Panc1 (cell line): ENCODE measurements at places on chromosomes 16 and 17.

DNA sequence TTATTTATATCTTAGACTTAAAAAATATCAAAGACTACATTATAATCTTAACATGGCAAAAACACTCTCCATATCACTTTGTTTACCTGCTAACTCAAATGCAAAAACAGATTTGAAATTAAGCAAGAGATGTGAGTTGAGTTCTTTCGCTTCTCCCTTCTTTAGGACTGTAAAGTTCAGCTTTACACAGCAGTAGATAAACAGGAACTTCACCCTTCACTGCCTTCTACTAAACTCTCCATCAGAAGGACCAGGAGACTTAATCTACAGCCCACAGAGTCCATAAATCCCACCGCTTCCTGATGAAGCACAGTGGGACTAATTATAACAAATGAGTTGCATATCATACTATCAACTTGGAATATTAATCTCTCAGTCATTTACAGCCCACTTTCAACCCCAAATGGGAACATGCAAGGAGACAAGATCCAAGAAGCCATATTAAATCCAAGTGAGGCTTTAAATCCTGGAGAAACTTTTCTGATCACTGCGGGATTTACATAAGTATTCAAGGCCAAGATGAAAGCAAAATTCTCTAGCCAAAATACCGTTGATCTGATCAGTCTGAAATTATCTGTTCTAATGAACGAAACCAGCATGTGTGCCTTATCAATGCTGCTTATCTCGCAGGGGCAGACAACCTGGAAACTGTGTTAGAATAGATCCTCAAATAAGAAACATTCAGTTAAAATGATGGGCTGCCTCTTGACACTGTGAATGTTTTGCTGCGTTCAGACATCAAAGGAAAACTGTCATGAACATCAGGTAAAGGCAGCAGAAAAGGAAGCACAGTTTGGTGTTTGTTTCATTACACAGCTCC, 1.6 kb downstream of the AMFR start:
- no peak for DNase-seq

DNA sequence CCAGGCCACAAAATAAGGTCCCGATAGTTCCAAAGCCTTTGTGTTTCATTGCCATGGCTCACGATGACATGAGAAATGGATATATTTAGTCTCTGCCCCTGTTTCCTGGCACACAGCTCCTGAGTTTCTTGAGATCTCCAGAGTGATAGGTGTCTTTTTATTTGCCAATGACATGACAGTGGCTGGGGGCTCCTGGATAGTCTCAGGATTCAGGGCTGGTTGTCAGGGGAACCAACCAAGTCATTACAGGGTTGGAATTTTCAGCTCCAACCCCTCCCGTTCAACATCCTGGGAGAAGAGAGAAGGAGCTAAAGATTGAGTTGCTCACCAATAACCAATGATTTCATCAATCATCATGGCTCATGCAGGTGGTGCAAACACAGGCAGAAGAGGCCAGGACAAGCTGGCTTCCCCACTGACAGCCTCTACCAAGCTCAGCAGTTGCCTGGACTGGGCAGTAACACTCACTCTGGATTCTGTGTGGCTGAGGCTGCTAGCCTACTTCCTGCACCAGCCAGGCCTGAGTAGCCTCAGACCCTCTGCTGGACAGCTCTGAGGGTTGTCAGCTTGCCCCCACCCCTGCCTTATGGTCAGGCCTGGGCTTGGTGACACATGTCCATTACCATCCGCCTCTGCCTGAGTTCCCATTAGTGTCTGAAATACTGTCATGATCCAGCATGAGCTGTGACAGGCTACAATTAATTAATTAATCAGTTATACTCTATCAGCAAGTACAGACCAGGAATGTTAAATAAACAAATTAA, 534.4 kb upstream of the CDH5 start:
- no peak for DNase-seq

GRCh38 chr16:57530104-57530521, 6.3 kb downstream of the CCDC102A start:
- DNase-seq, result no peak

GRCh38 chr16:88669980-88670379, 7.1 kb upstream of the MVD start:
- DNase-seq, result no peak

GRCh38 chr17:59431601-59432000, 100.1 kb downstream of the YPEL2 start:
- DNase-seq, result no peak

- DNase-seq, result no peak
Observed at GRCh38 chr16:13909069-13909468, 10.9 kb upstream of the ERCC4 start.

GRCh38 chr17:59418732-59419166, 87.3 kb downstream of the YPEL2 start:
- DNase-seq, result no peak

DNA sequence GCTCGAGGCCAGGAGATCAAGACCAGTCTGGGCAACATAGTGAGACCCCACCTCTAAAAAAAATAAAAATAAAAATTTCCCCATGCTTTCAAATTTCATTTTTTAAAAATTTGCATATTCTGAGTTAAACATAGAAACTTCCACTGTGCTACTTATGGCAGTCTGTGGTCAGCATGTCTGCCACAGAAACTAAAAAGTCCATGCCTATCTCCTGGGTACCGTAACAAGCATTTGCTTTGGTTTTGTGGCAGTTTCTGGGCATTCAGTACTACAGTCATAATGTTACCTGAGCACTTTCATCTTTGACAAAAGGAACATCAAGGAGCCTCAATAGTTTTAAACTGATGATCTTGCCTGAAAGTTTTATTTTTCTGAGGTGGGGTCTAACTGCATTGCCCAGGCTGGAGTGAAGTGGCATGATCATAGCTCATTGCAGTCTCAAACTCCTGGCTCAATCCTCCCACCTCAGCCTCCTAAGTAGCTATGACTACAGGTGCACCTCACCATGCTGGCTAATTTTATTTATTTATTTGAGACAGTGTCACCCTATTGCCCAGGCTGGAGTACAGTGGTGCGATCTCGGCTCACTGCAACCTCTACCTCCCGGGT, 13.2 kb upstream of the ITGA2B start:
- no peak for DNase-seq

DNA sequence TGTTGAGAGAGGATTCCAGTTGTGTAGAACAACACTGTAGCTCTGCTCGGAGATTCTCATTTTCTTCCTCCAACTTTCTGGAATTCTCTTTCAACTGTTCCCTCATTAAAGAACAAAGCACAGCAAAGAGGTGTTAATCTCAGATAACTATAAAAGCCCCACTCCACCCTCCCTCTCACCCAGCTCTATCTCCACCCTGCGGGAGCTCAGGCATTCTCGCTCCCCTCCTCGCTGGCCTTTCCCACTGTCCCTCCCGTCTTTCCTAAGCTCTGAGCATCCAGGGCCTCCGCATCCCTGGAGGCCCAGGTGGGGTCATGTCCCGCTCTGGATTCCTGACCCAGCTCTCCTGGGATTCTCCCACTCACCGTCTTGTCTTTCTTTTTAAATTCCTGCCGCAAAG, 35.1 kb downstream of the DHX38 start:
- no peak for DNase-seq

- DNase-seq, result no peak
Observed at GRCh38 chr16:4233431-4233830, 8.4 kb downstream of the SRL start.

DNA sequence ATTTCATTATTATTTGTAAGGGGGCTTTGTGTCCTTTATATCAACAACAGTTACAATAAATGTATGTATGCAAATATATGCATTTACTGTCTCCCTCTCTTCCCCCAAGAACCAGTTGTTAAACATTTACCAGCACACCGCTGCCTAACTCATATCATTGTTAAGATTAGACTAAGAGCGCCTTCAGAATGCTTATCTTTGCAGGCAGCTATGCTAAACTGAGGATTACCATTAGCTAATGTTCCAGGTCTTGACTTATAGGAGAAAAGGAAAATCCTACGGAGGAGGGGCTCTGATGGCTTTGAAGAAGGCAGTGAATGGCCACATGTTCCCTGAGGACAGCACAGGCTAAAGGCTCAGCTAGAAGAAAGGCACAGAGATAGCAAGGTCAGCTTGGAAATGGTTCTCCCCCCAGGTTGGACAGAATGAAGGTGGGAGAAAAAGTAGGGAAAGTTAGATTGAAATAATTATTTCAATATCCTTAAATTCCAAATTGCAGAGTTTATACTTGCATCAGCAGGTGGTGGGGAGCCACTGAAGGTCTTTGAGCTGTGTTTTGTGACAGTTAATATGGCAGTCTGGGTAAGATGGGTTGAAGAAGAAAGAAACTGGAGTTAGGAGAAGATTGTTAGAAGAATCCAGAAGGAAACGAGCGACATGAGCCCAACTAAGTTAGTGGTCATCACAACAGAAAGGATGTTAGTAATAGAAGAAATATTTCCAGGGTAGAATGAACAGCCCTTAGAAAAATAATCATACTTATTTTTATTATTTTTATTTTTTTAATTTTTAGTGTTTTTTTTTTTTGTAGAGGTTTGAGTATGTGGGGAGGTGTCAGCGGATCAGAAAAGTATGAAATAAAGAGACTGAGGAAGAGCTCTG, 87.0 kb upstream of the MAF start:
- DNase-seq, result no peak

DNA sequence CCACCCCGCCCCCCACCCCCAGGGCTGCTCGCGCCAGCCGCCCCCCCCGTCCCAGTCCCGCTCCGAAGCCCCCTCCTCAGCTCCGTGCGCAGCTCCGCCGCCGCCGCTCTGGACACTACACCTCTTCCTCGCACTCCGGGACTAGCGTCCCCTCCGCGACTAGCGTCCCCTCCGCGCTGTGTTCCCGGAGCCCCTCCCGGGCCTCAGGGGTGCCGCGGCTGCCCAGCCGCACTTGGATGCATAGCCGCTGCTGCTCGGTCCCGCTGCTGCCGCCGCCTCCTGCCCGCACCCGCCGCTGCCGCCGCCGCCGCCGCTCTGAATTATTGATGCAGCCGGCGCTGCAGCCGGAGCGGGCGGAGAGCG, at the start of gene CBLN1:
Gene CBLN1 (minus strand): TSS at position 359 of the 363 bp plus-strand sequence. CDS start 373 bp downstream, outside the sequence.
- DNase-seq, result no peak

DNA sequence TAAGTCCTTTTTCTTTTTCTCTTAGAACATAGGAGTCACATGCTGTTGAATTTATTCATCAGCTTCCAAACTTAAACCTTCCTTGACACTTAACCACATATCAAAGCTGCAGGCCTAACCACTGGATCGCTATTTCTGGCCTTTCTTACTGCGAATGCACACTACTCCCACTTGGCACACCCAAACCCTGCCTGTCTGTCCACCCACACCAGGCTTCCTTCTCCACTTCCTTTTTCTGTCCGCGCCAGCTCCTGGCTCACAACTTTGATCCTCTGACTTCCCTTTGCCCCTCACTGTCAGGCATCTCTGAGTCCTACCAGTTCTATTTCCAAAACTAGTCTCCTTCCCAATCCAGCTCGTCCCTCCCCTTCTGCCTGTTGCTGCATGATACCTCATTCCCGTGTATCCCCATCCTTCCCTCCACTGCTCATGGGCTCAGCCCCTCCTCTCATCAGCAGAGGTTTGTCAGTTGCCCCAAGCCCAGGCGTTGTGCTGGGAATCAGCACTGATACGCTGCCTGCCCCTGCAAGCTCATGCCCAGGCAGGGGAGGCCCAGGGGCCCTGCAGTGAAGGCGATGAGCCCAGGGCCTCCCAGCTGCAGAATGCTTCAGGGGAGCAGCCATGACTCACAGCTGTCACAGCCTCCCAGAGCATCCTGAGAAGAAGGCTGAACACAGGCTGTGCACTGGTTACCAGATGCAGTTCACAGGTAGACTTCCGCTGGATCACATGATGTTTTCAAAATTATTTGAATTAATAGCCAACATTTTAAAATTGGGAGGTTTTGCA, 179.8 kb downstream of the KATNIP start:
- DNase-seq, result no peak

- DNase-seq, result no peak
Observed at GRCh38 chr17:7380855-7381683, at the start of gene TNK1. TSS of gene TNK1 (plus strand) at chr17:7381089. CDS start at chr17:7382927, 1,838 bp downstream.

- DNase-seq, result no peak
Observed at GRCh38 chr17:4233668-4234258, 30.0 kb downstream of the ANKFY1 start.

GRCh38 chr16:55824473-55825000, 8.4 kb downstream of the CES1 start:
- DNase-seq, result no peak

GRCh38 chr17:45812102-45812501, 28.0 kb downstream of the CRHR1 start:
- no peak for DNase-seq

DNA sequence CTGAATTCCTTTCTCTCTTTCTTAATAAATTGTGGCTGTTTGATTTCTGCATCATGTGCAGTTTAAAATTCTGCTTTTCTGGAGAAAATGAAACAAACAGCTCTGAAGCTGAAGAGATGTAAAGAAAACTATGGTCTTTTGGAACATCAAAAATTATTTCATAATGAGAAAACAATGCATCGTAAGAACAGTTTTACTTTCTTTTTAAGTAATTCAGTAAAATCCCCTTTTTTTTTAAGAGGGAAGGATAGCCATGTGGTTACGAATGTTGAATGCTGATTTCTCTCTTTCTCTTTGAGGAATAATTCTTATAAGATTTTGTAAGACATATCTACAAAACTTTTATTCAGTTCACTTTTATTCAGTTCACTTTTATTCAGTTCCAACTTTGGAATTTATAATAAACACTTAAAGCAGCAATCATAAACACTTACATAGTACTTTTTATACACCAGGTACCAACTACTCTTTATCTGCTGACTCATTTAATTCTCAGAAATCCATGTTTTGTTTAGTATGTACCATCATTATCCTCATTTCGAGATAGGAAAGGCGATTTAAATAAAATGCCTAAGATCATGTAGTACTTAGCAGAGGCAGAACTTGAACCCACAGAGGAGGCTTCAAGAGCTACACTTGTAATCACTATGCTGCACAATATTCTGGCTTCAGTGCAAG, 26.6 kb downstream of the CNTNAP4 start:
- DNase-seq, result no peak

- DNase-seq, result no peak
Observed at GRCh38 chr17:5892921-5893675, 177.1 kb upstream of the WSCD1 start.

DNA sequence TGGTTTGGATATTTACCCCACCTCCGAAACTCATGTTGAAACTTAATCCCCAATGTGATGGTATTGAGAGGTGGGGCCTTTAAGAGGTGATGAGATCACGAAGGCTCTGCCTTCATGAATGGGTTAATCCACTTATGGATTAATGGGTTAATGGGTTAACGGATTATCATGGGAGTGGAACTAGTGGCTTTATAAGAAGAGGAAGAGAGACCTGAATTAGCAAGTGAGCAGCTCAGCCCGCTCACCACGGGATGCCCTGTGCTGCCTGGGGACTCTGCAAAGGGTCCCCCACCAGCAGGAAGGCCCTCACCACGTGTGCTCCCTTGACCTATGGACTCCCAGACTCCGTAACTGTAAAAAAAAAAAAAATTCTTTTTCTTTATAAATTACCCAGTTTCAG, 16.5 kb upstream of the GPRC5B start:
- DNase-seq, result no peak

- no peak for DNase-seq
Observed at GRCh38 chr17:60941028-60941427, 263.4 kb downstream of the BCAS3 start.
